Cerebellum (tissue), 4 donors: ENCODE measurements at places on chromosomes 2 and 18. TPM values are rescaled to one million over a fixed set of nuclear protein-coding genes. Genes with fewer than 3 reads are reported as not detected.

DNA sequence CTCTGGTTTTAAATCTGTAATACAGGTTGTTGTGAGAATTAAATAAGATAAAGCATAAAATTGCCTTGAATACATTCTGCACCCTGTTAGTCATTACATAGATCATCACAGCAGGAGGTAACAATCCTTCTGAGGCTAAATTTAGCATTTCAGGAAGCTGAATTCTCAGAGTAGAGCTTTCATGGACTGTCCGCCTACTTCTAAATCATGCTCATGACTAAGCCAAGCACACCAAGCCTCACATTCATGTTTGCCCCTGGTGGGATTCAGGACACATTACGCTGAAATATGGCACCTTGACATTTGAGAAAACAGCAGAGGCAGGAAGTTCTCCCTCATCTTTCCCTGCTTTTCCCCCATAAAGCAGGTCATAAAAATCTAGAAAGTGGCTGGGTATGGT lies 16.6 kb upstream of the PIK3C3 start:
- DNase-seq, result no peak

DNA sequence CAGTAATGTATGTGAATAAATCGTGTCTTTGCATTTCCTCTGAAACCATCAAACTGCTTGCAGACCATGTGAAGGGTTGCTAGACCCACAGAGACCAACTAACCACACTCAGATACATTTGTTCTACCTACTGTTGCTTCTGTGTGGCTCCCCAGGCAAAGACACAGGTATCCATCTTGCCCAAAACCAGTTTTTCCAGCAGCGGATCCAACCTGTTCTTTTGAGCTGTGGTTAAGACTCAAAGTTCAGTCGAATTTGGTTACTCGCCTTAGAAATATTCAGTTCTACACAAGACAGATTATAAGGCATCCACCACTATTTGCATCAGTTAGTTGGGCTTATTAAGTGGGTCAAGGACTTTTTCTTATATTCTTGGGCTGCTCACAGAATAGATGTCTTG lies 276.2 kb upstream of the EPHA4 start:
- DNase-seq, result no peak

DNA sequence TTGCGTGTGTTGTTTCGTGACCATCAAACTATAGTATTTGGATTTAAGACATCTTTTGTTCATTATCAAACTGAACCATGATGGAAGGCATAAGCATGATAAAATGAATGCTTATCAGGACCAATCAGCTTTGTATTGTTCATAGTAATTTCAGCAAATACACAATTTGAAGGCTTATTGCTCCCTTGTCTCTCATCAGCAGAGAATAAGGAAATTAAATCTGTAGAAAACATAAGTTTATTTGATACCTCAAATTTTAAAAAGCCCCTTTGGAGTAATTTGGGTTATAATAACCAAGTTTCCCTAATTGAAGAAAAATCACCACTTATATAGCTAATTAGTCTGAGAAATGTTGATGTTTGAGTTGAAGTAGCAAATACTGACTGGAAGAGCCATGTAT lies 705.7 kb downstream of the NUP35 start:
- no peak for DNase-seq

- no peak for DNase-seq
Observed at GRCh38 chr2:47211497-47212011, 56.4 kb upstream of the STPG4 start.

GRCh38 chr2:206164261-206164862 lies 4.7 kb downstream of the EEF1B2 start:
- DNase-seq, result peak; percentile 47

The CPO gene
- not detected for total RNA-seq
